ENCODE measurements at places on chromosomes 11 and 22.

DNA sequence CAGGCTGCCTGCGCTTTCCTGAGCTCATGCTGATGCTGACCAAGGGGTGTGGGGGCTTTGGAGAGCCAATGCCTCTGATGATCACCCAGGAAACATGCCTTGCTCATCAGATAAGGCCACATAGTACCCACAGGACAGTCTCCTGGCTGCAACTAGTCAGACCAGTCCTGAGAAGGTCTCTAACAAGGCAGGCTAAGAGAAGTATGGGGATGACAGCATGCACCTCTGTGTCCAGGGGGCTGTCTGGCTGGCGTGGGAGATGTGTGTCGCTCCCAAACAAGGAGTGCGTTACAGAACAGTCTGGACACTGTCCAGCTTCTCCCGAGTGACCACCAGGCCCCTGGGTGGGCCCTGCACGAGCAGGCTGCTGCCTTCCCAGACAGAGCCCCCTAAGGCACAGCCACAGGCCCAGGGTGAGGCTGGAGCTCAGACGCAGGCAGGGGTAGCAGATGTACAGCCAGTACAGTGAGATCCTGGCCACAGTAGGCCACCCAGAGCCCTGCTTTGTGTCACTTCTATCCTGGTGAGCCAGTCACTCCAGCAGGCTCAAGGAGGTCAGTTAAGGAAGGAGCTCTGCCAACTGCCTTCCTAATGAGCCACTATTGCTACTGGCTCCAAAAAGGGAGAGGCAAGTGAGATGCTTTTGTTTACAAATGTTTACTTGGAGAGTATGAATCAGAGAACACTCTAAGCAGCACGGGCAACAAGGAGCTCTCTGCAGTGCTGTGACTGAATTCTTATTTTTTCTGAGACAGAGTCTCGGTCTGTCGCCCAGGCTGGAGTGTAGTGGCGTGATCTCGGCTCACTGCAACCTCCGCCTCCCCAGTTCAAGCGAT is 66.0 kb upstream of the CLTCL1 start:
- DNase-seq, result no peak

- DNase-seq, result no peak
These were observed 1336.4 kb downstream of the TBC1D22A start for GRCh38 chr22:48098921-48099245.

- no peak for DNase-seq
These were observed 22.4 kb downstream of the XRRA1 start for GRCh38 chr11:74926304-74927030.

DNA sequence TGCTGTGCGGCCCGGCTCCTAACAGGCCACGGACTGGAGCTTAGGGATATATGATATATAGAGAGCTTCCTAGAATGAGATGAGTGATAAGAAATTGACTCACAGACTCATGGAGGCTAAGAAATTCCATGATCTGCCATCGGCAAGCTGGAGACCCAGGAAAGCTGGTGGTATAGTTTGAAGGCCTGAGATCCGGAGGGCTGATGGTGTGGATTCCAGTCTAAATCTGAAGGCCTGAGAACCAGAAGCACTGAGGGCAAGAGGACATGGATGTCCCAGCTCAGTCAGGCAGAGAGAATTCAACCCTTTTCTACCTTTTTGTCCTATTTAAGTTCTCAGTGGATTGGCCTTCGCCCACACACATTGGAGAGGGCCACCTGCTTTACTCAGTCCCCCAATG is 564.8 kb downstream of the TBC1D22A start:
- no peak for DNase-seq

- DNase-seq, result no peak
These were observed 589 bp downstream of the SCGB1A1 start for GRCh38 chr11:62419314-62419929.

GRCh38 chr11:66493130-66493529 is 12.9 kb downstream of the DPP3 start:
- no peak for DNase-seq

GRCh38 chr11:79852176-79852575 is 411.3 kb upstream of the TENM4 start:
- DNase-seq, result no peak

DNA sequence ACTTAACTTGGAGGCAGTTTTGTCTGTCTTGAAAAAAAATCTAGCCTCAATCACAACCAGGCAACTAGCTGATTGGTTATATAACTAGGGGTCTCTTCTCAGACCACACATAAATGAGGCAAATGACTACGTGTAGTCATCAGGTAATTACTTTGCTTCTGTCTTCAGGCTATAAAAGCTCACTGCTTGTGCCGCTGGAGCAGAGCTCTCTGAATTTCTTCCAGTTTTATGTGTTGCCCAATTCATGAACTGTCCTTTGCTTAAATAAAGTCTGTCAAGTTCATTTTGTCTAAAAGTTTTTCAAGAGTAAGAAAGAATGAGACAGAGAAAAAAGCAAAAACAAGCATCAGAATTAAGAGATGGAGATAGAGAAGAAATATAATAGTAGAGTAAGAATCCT is 93.4 kb downstream of the MUC15 start:
- no peak for DNase-seq

DNA sequence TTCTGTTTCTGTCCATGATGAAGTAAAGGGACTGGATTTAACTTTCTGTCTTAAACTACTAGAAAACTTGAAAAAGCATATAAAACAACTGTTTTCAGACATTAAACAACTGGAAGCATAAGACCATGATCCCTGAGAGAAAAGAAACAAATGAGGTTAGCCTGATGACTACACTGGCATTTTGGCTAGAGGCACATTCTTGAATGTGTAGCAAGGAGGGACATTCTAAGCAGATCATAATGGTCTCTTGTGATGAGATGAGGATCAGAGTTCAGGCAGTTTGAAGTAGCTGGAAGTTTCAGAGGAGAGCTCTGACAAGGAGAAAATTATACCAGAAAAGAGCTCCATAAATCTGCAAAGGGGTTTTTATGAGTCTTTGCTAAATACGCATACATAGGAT is 75.4 kb downstream of the AASDHPPT start:
- DNase-seq, result no peak

DNA sequence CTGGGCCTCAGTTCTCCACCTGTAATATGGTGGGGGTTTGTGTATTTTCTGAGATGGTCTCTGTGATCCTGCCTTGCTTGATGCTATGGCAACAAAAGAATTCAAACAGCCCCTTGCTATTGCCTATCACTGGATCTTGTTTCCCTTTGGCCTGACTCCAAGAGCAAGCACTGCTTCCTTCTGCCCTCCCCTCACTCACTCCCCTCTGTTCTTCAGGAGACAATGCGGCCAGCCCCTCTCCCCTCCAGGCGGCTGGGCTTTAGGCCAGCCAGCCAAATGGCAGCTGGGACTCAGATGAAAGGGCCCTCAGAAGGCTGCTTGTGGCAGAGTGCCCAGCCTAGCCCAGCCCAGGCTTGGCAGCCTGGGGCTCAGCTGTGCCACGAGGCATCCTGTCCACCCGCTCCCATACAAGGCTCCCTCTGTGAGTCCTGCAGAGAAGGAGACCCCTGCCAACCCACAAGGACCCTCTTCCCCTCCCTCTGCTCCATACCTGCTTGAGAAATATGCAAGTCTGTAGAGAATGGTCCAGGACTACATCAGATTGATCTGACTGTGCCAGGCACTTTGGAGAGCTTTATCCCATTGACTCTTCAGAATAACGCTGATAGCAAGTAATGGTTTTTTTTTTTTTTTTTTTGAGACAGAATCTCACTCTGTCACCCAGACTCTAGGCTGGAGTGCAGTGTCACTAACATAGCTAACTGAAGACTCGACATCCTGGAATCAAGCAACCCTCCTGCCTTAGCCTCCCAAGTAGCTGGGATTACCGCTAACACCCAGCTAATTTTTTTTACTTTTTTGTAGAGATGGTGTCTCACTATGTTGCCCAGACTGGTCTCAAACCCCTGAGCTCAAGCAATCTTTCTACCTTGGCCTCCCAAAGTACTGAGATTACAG is 7.6 kb upstream of the KCTD14 start:
- no peak for DNase-seq

GRCh38 chr11:77503006-77503405 is 29.1 kb upstream of the PAK1 start:
- no peak for DNase-seq

GRCh38 chr11:112583261-112583893 is 322.7 kb upstream of the PLET1 start:
- DNase-seq, result no peak

DNA sequence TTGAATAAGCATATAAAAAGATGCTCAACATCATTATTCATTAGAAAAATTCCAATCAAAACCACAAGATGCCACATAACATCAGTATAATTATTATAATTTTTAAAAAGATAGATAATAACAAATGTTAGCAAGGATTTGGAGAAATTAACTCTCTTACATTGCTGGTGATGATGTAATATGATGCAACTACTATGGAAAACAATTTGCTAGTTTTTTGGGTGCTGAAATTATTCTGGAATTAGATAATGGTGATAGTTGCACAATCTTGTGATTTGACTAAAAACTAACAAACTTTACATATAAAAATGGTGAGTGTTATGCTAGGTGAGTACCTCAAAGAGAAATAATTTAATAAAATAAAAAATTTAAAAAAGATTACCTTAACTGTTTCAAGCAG is 412.2 kb downstream of the LRRC4C start:
- no peak for DNase-seq

GRCh38 chr22:44164031-44164430 is 16.7 kb upstream of the PARVG start:
- no peak for DNase-seq

GRCh38 chr11:133984828-133985227 is 28.1 kb upstream of the IGSF9B start:
- DNase-seq, result no peak

DNA sequence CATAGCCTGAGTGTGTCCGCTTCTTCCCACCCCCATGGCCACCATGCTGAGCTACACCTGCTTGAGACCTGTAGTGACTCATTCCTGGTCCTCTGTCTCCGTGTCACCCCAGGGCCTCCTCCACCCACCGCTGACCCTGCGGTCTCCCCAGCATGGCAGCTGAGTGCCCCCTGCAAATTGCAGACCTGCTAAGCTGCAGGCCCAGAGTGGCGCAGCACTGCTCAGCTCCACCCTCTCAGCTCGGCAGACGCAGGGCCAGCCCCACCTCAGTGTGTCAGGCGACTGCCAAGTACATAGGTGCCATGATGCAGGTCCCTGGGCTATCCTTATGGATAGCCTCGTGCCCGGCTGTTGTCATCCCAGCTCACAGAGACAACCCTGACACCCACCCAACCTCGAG is 13.1 kb downstream of the MS4A15 start:
- no peak for DNase-seq

All from stimulated activated CD4-positive, alpha-beta T cell treated with anti-CD3 and anti-CD28 coated beads, TNF-alpha, amount 100 ng/mL, for 1 hour (primary cell).